ENCODE measurements at places on chromosomes 2 and 18.

- DNase-seq = no peak
Measured at GRCh38 chr18:711310-711656, 1.1 kb downstream of the ENOSF1 start.

GRCh38 chr18:8703092-8703709 is 2.2 kb upstream of the MTCL1 start:
- DNase-seq = no peak

- DNase-seq = no peak
Measured at GRCh38 chr2:217935235-217935879, 67.4 kb downstream of the TNS1 start.

DNA sequence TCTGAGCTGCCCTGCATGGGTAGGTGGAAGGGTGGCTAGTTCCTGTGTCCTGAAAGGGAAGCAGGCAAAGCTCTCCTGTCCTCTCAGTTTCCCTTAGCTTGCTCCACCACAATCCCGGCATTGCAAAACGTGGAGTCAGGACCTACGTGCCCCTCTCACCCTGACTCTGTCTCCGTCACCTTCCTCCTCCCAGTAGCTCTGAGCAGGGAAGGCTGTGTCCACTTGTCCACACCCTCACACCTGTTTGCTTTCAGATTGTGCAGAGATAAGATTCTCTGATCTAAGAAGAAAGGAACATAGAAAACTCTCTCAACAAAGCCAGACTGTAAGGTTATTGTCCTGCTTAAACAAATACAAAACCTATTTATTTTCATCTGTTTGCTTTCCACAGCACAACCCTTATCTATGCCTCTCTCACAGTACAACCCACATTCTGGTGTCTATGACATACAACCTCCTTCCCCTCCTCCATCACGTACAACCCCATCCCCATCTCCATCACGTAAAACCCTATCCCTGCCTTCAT is 79.0 kb downstream of the ALPK2 start:
- no peak for DNase-seq

DNA sequence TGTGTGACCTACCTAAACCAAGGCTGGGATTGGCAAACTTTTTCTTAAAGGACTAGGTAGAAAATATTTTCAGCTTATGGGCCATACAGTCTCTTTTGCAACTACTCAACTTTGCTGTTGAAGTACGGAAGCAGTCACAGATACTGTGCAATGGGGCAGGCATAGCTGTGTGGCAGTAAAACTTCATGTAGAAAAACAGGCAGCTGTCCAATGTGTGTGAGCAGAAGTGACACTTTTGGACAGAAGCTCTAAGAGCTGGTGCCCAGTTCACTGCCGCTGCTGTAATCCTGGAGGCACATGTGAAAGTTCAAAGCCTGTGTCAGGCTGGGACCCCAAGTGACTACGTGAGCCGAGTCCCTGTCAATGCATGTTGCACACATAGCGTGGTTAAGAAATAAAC is 46.7 kb downstream of the MAPK4 start:
- DNase-seq = no peak

GRCh38 chr18:54284535-54284934 is 15.2 kb downstream of the POLI start:
- no peak for DNase-seq

GRCh38 chr2:189439342-189439741 is 1.9 kb upstream of the WDR75 start:
- no peak for DNase-seq

- DNase-seq = no peak
Measured at GRCh38 chr2:227082286-227082685, 81.7 kb downstream of the COL4A4 start.

DNA sequence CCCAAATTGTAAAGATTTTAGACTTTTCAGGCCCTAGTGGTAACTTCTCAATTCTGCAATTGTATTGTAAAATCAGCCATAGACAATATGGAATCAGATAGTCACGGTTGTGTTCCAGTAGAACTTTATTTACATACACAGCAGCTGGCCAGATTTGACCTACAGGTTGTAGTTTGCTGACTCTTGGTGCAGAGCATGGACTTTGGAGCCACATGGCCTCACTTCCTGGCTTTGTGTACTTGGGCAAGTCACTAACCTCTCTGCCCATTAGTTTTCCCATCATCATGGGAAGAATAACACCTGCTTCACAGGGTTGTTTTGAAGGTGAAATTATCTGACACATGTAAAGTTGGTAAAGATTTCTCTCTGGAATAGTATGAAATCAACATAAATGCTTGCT is 147.6 kb downstream of the TMEM200C start:
- DNase-seq = no peak
